ENCODE measurements at places on chromosomes 6 and 20. TPM values are rescaled to one million over a fixed set of nuclear protein-coding genes. Genes with fewer than 3 reads are reported as not detected.
A peak's percentile ranks its signal among the peaks of the same experiment; 100 is the strongest.

The DUSP15 gene
- total RNA-seq = not detected

The TPD52L1 gene
- not detected for total RNA-seq

The HTR1B gene
- total RNA-seq = not detected

The ADGRB3 gene
- not detected for total RNA-seq

The PAK5 gene
- total RNA-seq = not detected

The HBS1L gene
- total RNA-seq = 106 TPM

The NDRG3 gene
- 17.3 TPM for total RNA-seq

The LST1 gene
- total RNA-seq = 8.9 TPM

DNA sequence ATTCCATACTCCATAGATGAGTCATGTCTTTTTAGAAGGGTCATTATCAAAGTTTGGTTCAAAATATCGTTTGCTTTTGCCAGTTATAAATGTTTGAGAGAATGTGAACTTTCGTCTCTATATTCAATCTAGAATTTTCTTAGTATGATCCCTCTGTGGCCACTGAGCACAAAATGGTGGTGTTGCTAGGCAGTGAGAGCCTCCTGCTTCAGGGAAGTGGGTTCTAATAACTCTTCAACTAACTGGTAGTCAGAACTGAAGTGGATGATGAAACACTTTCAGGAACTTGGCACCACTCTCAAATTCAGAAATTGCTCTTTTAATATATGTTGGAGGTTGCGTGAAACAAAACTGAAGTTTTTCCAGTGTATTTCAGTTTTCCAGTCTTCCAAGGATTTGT, 125.0 kb upstream of the DOK5 start:
- H3K4me3 ChIP-seq = no peak overlapping the region
- H3K27me3 ChIP-seq = peaks cover 7% of the 10 kb centered on the region
- DNase-seq = no peak
- H3K36me3 ChIP-seq = no peaks in the 10 kb centered on the region
- H3K4me1 ChIP-seq = no peaks in the 10 kb centered on the region

- H3K4me1 ChIP-seq = no peaks in the 10 kb centered on the region
- no peaks in the 10 kb centered on the region for H3K36me3 ChIP-seq
- H3K4me3 ChIP-seq = no peak overlapping the region
- no peak for DNase-seq
- peaks cover 22% of the 10 kb centered on the region for H3K27me3 ChIP-seq
- no peak overlapping the region for H3K27ac ChIP-seq
Observed at GRCh38 chr6:38806271-38806670, 91.2 kb downstream of the DNAH8 start.

DNA sequence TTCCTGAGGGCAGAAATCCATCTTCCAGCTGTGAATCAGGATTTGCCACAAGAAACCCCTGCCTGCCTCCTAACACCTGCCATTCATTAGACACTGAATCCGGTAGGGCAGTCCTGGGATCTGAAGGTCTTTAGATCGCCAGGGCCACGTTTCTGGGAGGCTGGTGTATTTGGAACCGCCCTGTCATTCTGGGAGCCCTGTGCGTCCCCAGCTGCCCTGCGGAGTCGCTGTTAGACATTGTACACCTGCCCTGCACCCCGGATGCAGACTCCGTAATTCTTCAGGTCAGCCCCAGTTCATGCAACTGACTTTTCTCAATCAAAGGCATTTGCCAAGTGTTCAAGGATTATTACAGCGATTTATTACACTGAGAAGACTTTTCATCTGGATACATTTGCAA, 193.2 kb downstream of the TBC1D7 start:
- H3K4me3 ChIP-seq = no peak overlapping the region
- H3K36me3 ChIP-seq = no peaks in the 10 kb centered on the region
- H3K27ac ChIP-seq = no peak overlapping the region
- H3K27me3 ChIP-seq = no peaks in the 10 kb centered on the region
- no peak for DNase-seq
- H3K4me1 ChIP-seq = no peaks in the 10 kb centered on the region

DNA sequence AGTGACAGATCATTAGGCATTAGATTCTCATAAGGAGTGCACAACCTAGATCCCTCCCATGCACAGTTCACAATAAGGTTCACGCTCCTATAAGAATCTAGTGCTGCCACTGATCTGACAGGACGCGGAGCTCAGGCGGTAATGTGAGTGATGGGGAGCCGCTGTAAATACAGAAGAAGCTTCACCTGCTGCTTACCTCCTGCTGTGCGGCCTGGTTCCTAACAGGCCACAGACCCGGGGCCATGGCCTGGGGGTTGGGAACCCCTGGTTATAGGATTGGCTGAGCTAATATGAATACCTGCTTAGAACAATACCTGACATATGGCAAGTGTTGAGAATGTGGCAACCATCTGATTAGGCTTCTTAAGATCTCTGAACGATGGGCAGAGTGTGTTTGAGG, 2.4 kb downstream of the PNPLA1 start:
- H3K27me3 ChIP-seq = peaks cover 5% of the 10 kb centered on the region
- no peaks in the 10 kb centered on the region for H3K36me3 ChIP-seq
- no peak for DNase-seq
- no peak overlapping the region for H3K27ac ChIP-seq
- no peak overlapping the region for H3K4me3 ChIP-seq

DNA sequence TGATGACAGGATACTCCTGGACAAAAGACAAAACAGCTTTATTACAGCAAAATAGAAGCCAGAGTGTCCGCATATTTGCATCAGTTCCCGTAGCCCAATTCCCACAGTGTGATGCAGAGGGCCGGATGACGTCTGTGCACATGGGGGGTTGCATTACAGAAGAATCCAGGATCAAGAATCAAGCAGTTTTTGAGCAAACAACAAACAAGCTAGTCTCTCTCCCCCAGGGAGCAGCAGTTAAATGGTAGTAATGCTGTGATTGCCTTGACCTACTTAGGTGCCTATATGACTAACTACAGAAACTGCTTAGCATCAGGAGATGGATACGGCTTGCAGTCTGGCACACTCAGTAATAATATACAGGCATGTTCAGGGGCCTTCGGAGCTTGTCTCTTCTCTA, 3.2 kb upstream of the SDHAF4 start:
- H3K27me3 ChIP-seq = no peaks in the 10 kb centered on the region
- H3K27ac ChIP-seq = no peak overlapping the region
- H3K36me3 ChIP-seq = no peaks in the 10 kb centered on the region

- H3K4me3 ChIP-seq = peak overlapping the region; percentile 90
- H3K36me3 ChIP-seq = peaks cover 13% of the 10 kb centered on the region
- DNase-seq = no peak
- H3K4me1 ChIP-seq = peaks cover 51% of the 10 kb centered on the region
Observed at GRCh38 chr6:30211899-30212298, 1.3 kb downstream of the TRIM26 start.

GRCh38 chr6:66508433-66508832, 801.4 kb upstream of the EYS start:
- H3K4me1 ChIP-seq = no peaks in the 10 kb centered on the region
- no peak for DNase-seq
- no peaks in the 10 kb centered on the region for H3K36me3 ChIP-seq
- H3K27me3 ChIP-seq = no peaks in the 10 kb centered on the region
- H3K27ac ChIP-seq = no peak overlapping the region
- no peak overlapping the region for H3K4me3 ChIP-seq

DNA sequence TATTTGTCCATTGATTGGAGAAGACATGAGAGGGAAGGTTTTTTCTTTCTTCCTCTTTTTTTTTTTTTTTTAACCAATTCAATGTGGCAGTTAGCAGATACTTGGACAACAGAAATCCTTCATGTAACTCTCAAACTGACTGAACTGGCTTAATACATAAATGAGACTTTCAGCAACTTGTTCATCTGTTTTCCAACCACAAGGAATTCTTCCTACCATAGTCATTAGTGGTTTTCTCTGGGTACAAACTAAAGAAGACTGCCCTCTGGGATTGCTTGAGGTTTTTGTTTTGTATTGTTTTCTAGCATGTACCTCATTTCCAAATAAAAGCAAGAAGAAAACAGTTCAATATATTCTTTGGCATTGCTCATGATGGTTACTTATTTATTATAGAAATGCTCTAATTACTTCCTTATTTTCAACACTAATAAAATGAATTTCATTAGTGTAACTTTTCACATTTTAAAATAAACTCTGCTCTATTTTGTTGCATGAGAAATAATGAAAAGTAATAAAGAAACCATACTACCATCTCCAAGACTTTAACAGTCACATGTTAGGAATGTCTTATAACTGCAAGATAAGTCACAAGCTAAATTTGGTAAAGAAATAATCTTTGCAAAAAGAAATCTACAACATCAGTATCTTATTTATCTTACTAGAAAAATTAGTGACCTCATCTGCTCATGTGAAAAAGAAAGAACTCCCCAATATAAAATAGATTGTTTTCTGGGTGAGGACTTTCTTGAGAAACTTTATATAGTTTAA, 52.0 kb downstream of the ME1 start:
- H3K27ac ChIP-seq = no peak overlapping the region
- no peak for DNase-seq
- no peaks in the 10 kb centered on the region for H3K4me1 ChIP-seq
- no peaks in the 10 kb centered on the region for H3K27me3 ChIP-seq
- no peak overlapping the region for H3K4me3 ChIP-seq

DNA sequence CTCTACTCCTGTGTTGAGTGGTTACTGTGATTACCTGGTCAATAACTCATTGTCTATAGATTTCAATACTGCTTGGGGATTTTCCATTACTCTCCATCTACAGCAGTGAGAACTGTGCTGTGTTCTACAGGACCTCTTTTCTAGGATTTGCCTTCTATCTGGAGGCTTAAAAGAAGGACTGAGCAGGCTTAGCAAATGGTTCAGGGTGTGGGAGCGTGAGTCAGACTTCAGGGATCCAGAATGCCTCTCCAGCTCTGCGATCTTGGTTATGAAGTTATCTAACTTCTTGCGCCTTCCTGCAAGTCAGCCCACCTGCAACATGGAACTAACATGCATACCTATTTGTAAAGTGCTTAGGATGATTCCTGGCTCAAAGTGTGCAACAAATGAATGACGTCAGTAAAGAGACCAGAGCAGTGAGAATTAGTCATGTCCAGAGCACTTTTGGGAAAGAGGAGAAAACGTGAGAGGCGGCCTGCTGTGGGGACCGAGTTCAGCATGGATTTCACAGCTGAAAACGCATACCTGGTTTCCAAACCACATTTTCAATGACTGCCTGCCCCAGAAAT, 610.1 kb upstream of the CDH4 start:
- H3K27ac ChIP-seq = no peak overlapping the region
- no peaks in the 10 kb centered on the region for H3K27me3 ChIP-seq
- no peaks in the 10 kb centered on the region for H3K36me3 ChIP-seq
- no peak overlapping the region for H3K4me3 ChIP-seq
- H3K4me1 ChIP-seq = no peaks in the 10 kb centered on the region

DNA sequence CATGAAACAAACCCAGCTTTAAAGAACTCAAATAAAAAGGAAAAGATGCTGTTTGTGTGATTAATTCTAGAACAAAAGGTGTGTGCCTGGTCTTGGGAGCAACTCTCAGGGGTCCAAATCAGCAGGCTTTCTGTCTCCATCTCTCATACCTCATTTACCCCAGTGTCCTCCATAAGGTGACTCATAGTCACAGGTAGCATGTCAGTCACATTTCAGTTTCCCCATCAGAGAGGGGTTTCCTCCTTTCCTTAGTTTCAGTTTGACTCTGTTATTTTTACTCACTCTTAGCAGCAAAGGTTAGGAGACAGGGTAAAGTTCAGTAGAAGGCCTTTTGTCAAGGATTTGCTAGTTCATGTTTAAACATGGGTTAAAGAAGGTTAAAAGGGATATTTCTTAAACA, 46.2 kb downstream of the OGFRL1 start:
- no peaks in the 10 kb centered on the region for H3K27me3 ChIP-seq
- H3K4me3 ChIP-seq = no peak overlapping the region
- DNase-seq = peak; percentile 21
- H3K36me3 ChIP-seq = no peaks in the 10 kb centered on the region

GRCh38 chr20:57849521-57850215, 139.9 kb upstream of the PMEPA1 start:
- no peak overlapping the region for H3K27ac ChIP-seq
- DNase-seq = no peak
- H3K36me3 ChIP-seq = no peaks in the 10 kb centered on the region
- no peak overlapping the region for H3K4me3 ChIP-seq
- peaks cover 4% of the 10 kb centered on the region for H3K27me3 ChIP-seq

GRCh38 chr6:40108736-40109135, 174.5 kb upstream of the MOCS1 start:
- no peak overlapping the region for H3K4me3 ChIP-seq
- H3K4me1 ChIP-seq = no peaks in the 10 kb centered on the region
- no peaks in the 10 kb centered on the region for H3K36me3 ChIP-seq

GRCh38 chr20:4633780-4634179, 87.9 kb upstream of the PRND start:
- no peak overlapping the region for H3K27ac ChIP-seq
- no peak for DNase-seq
- peaks cover 4% of the 10 kb centered on the region for H3K4me1 ChIP-seq
- H3K27me3 ChIP-seq = no peaks in the 10 kb centered on the region

DNA sequence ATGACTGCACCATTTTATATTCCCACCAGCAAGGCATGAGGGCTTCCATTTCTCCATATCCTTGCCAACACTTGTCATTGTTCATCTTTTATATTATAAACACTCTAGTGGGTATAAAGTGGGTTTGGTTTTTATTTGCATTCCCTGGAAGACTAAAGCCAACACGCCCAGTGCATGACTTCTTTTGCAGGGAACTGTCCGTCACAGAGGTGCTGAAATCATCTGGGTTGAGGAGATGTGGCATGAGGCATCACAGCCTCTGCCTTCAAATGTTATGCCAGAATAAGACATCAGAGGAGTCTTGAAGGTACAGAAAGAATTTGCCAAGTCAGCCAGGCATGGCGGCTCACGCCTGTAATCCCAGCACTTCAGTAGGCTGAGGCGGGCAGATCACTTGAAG, 29.9 kb upstream of the FAM210B start:
- no peaks in the 10 kb centered on the region for H3K27me3 ChIP-seq
- H3K27ac ChIP-seq = no peak overlapping the region
- no peaks in the 10 kb centered on the region for H3K4me1 ChIP-seq
- no peak overlapping the region for H3K4me3 ChIP-seq

DNA sequence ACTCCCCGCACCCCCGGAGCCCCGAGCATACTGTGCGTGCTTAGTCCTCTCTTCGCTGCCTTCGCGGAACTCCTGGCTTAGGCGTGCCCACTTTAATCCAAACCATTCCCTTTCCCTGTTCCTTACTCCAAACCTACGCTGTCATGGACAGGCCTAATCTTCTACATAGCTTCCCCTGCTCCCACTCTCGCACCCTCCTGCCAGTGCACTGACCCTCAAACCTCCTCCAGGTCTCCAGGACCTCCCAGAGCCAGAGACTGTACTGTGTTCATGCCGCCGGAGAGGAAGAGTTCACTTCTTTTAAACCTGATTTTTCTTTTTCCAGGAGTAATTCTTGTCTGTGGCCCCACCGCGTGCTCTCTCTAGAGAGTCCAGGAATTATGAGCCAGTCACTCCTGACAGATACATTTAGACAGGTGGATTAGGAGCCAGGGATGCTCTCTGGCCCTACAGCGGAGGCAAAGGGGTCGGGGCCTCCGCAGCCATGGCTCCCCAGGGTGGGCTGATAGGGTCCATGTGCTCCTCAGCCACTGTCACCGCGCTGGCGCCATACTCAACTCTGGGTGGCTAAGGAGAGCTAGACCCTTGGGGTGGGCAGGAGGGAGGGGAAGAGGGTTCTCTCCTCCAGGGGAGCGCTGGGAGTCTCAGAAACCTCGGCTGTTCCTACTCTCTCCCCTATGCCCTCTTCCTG, 1.6 kb upstream of the PAX1 start:
- H3K27me3 ChIP-seq = peaks cover 93% of the 10 kb centered on the region
- no peaks in the 10 kb centered on the region for H3K4me1 ChIP-seq
- H3K36me3 ChIP-seq = no peaks in the 10 kb centered on the region
- no peak for DNase-seq
- no peak overlapping the region for H3K27ac ChIP-seq
- H3K4me3 ChIP-seq = no peak overlapping the region

GRCh38 chr20:54167909-54168872, 5.6 kb downstream of the CYP24A1 start:
- no peaks in the 10 kb centered on the region for H3K36me3 ChIP-seq
- DNase-seq = no peak
- H3K4me3 ChIP-seq = no peak overlapping the region
- peaks cover 8% of the 10 kb centered on the region for H3K4me1 ChIP-seq
- no peak overlapping the region for H3K27ac ChIP-seq
